ENCODE measurements at places on chromosomes 7 and 10.

DNA sequence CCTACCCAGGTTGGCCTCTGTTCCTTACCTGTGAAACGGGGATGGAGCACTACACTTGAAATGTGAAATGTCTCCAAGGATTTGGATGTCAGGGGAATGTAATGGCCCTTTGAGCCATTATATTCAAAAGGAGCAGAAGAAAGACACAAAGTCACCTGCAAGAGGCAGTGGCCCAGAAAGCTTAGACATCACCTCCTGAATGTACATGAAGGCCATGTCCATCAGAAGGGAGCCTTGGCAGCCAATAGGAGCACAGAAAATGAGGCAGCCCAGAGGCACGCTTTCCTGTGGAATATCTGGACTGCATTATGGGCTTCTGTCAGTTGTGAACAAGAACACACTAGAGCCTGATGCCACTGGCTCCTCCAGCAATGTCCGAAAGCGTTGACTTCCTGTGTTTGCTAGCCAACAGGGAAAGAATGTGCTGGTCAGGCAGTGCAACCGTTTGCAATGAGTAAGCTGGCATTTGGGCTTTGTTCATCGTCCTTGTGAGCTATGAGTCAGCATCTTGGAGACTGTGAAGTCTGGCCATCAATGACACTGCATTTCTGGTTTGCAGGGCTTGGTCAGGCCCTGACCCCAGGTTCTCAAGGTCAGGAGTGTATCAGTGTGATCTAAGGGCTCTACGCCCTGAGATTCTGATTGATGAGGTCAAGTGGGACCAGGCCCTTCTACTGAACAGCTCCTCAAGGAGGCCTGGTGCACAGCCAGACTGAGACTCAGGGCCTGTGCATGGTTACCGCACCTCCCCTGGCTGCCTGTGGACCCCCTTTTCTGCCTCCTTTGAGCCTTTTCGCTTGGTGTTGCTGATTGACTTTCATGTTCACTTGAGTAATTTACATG is 222.4 kb downstream of the RPS24 start:
- DNase-seq = peak; percentile 96

- peak; percentile 10 for DNase-seq
Measured at GRCh38 chr10:6089334-6090219, 743 bp downstream of the RBM17 start.

DNA sequence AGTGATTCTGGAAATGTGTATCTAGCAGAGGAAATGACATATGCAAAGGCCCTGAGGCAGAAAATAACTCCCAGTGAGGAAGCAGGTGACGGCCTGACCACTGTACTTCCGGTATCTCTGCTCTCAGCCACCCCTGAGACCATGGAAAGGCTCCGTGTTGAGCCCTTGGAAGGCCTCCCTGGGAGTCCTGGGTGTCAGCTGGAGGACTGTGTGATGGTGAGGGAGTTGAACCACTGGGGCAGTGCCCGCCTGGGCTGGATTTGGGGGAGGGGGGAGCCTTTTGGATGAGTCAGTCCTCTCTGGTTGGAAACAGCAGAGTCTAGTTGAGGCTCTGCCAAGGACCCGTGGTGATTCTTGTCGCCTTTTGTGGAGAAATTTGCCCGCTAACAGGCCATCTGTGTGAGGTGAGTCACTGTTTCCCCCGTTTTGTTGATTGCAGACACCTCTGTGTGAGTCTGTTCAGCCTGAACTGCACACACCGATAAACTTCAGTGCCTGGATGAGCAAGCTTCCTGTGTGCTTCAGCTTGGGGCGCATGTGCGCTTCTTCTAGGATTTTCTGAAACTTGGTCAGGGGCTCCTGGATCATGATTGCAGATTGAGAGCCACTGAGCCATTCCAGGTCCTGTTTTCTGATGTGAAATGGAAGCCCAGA is 98.6 kb downstream of the GRK5 start:
- DNase-seq = peak; percentile 7

GRCh38 chr7:143300959-143301935 is 13.1 kb downstream of the CASP2 start:
- peak; percentile 62 for DNase-seq

GRCh38 chr10:57638411-57638810 is 629.3 kb downstream of the IPMK start:
- no peak for DNase-seq

- DNase-seq = no peak
Measured at GRCh38 chr10:62724465-62724864, 80.1 kb upstream of the ADO start.

GRCh38 chr7:28038175-28038797 is 142.3 kb downstream of the JAZF1 start:
- DNase-seq = no peak

- DNase-seq = no peak
Measured at GRCh38 chr10:112782200-112782907, 167.7 kb upstream of the TCF7L2 start.
